Cerebellar nuclear complex (tissue), 1 donor: ENCODE measurements at places on chromosomes 5 and 9.

- no peak for DNase-seq
These were observed 4.2 kb downstream of the ADAM19 start for GRCh38 chr5:157571357-157571827.

- no peak for DNase-seq
These were observed 26.2 kb upstream of the LMX1B start for GRCh38 chr9:126587187-126588185.

- DNase-seq: no peak
These were observed 7.5 kb downstream of the ZNF366 start for GRCh38 chr5:72499730-72500129.

DNA sequence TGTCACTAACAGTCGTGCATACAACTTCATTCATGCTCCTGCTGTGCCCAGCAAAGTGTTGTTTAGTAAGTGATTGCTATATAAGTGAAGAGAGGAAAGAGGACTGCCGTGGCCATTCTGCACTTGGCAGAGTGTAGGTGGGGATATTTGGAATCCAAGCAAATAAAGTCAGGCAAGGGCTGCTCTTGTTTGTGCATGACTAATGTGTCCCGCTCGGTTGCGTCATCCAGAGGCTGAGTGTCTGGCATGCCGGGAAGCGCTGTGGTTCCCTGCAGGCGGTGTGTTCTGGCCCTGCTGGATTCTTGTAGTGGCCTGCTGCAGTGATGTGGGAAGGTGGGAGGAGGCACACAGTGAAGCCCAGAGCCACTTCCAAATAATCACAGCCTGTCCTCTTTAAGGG, 136.9 kb upstream of the ANKH start:
- no peak for DNase-seq

DNA sequence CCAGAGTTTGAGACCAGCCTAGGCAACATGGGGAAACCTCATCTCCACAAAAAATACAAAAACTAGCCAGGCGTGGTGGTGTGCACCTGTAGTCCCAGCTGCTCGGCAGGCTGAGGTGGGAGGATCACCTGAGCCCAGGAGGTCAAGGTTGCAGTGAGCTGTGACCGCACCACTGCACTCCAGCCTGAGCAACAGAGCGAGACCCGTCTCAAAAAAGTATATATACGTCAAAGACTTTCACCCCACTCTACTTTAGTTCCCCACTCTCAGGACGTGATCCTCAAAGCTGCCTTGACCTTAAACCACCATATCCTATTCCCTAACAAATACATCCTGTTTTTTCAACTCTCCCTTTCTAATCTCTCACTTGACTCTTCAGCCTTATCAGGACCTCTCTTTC, 41.0 kb downstream of the PCDHGC5 start:
- DNase-seq: no peak

DNA sequence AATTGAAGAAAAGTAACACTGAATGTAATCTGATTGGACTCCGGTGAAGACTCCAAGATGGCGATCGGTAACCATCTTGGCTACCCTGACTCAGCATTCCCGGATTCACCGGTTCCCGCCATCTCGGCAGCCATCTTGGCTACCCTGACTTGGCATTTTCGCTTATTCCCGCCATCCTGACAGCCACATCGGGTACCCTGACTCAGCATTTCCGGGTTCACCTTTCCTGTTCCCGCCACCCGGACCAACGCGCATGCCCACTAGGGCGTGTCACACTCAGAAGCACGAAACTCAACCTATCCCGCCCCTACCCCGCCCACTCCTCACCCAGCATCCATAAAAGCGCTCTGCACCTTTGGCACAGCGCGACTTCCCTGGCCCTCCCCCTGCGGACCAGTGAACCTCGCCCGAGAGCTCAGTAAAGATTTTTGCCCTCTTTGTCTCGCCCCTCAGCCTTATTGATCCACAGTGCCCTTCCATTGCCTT, 17.2 kb downstream of the SPTLC1 start:
- no peak for DNase-seq
